Panc1 (cell line): ENCODE measurements at places on chromosomes 5 and 9.

- no peak for DNase-seq
Measured at GRCh38 chr5:170571875-170572852, 68.3 kb downstream of the KCNIP1 start.

- no peak for DNase-seq
Measured at GRCh38 chr5:36364473-36364872, 62.8 kb upstream of the RANBP3L start.

GRCh38 chr9:131969469-131969989 is 110.1 kb downstream of the MED27 start:
- DNase-seq, result no peak

DNA sequence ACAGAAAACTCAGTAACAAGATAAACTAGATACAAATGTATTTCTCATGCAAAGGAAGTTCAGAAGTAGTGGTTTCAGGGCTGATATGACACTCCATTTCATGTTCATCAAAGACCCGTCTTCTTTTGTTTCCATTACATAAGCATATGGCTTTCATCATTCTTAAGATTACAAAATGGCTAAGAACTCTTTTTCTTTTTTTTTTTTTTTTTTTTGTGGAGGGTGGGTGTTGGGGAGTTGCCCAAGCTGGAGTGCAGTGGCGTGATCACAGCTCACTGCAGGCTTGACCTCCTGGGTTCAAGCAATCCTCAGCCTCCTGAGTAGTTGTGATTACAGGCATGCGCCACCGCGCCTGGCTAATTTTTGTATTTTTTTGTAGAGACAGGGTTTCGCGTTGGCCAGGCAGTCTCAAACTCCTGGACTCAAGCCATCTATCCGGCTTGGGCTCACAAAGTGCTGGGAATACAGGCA is 22.0 kb upstream of the PTBP3 start:
- no peak for DNase-seq

- DNase-seq, result no peak
Measured at GRCh38 chr5:172648755-172649154, 7.7 kb downstream of the NEURL1B start.

- no peak for DNase-seq
Measured at GRCh38 chr9:4923580-4924544, 61.2 kb upstream of the JAK2 start.

DNA sequence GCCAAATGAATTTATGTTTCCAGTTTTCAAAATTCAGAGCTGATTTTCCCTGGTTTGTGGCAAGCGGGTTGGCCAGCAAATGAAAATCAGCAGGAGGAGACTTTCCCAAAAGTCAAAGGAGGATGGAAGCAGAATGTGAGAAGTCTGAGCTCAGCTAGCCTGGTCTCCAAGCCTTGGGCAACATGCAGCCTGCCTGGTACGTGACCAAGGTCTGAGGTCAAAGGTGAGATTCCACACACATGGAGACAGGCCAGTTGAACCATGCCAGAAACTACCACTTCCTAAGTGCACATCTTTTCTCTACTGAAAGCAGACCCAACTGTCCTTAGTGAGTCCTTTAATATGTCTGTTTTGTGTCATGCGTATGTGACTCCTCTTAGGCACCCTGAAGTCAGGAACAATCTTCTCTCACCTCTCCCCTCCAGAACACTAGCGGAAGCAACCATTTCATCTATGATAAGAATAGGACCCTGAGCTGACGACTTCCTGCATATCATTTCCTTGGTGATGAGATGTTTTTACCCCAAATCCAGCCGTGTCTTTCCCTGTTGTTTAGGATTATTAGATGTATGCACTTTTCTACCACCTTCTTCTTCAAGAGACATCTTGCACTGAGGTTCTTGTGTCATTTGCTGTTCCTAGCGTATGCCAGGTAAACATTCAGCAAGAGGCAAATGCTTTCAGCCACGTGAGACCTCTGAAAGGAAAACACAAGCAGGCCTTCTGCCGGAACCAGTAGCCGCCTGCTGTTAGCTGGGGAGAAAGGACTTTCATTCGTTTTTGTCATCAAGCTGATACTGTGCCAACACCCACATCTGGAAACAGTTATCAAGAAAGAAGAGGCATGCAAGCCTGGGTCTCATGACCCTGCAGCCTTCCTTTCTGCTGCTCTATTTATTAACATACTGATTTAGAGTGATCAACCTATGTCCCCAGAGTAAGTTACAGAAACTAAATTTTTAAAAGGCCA is 9.7 kb upstream of the TGFBI start:
- DNase-seq, result no peak

DNA sequence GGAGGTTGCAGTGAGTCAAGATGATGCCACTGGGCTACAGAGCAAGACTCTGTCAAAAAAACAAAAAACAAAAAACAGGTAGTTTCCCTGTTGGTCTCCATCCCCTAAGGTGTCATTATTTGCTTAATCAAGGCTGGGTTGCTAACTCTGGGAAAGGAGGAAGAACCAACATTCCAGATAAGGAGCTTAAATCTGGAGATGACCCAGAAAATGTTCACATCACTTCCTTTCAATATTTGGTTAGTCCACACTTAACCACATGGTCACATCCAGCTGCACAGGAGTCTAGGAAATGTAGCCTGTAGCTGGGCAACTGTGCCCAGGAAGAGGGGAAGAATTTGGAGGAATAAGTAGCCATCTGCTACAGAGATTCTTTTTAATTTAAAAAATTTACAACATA is 25.9 kb upstream of the MEGF9 start:
- no peak for DNase-seq

DNA sequence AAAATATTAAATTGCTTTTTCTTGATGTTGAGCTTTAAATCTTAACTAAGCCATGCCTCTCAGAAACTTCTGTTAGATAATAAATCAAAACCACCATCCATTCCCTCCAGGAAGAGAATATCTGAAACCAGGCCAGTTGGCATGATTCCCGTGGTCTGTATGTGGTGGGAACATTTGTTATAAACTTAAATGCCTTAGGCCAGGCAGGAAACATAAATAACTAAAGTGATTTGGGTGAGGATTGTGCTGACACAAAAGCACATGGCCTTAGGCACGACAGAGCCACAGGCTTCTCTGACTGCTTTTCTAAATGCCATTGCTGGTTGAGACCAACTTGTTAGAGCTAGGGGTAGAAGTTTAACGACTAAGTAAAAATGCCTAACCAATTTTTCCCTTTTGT is 255.9 kb downstream of the GABRG2 start:
- no peak for DNase-seq

DNA sequence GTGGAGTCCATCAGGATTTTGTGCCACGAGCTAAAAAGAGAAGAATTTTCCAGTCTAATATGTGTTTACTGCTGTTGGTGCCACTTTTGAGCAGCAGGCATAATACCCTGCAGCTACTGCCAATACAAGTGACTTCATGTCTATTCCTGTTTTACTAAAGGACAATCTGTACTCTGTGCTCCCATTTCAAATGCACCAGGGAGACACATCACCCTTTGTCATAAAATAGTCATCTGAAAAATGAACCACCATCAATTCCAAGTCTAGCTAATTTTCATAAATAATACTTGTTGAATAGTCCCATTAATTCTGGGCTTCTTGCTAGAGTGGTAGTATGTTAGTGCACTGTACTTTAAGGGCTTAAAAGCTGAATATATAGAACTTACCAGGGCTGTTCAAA is 8.9 kb upstream of the PKD2L2 start:
- no peak for DNase-seq

DNA sequence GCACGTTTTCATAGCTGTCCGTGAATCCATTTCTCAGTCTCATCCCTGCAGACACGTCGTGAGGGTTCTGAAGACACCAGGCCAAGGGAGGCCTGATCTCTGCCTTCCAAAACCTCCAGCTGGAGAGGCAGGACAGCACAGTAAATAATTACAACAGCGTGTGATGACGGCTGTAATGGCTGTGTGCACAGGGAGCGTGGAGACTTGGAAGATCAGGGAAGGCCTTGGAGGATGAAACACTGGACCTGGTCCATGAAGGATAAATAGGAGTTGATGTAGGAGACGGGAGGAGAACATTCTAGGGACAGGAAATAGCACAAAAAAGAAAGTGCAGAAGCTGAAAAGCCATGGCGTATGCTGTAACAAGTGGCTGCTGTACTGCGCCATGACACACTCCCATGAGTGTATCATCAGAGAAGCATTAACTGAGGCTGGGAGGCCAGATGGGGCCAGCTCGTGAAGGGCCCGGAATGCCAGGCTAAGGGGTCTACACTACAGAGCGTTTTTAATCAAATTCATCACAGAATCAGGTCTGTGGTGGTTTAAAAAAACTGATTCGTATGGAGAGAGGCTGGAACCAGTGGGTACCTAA is 97.2 kb downstream of the CRB2 start:
- DNase-seq, result no peak

DNA sequence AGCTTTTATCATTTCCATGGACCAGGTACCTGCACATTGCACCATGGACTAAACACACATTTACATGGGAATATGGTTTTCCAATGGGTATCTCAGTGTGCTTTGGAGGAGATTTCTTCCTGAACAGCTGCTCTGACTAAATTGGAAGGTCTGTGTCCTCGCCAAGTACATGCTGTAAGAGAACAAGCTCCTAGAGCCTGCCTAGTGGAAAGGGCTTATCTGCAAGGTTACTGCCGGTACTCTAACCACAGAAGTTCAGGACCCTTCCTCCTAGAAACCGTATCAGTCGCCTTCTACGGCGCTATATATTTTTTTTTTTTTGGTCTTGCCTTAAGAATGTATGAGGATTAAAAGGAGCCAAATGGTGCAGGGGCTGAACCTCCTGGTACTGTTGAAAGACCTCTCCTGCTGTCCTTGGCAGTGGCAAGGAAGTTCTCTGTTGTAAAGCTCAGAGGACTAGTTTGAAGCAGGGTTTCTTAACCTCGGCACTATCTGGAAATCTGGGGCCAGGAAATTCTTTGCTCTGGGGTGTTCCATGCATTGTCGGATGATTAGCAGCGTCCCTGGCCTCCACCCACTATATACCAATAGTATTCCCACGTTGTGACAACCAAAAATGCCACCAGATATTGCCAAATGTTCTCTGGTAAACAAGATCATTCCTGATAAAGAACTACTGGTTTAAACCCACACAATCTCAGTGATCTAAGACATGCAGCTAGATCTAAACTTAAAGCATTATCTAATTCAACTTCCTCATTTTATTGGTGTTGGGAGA is 107.4 kb downstream of the FBXO38 start:
- DNase-seq, result no peak

DNA sequence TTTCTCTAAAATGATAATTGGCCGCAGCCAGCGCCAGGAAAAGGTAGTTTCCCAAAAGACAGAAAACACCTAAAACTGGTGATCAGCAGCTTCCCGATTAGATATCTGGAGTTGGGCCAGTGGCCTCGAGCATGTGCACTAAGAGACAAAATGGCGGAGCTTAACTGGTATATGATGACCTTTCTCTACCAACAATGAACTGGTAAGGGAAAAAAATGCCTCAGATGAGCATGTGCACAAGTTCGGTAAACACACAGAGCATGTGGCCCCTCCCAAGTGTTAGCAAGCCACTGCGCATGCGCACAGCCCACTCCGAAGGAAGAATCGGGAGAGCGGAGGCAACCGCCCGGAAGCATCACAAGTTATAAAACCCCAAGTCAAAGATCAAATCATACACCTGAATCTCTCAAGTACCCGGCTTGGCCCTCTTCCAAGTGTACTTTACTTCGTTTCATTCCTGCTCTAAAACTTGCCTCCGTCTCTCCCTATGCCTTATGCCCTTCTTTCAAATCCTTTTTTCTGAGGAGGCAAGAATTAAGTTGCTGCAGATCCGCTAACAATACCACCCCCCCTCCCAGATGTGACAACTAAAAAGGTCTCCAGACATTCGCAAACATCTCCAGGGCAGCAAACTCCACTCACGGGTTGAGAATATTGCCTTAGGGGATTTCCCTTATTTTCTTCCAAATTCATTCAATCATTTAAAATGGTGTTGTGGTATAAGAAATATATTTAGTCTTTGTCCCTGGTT is 15.0 kb upstream of the PTBP3 start:
- DNase-seq, result no peak

- DNase-seq, result no peak
Measured at GRCh38 chr9:74334271-74334670, 162.9 kb upstream of the RORB start.

DNA sequence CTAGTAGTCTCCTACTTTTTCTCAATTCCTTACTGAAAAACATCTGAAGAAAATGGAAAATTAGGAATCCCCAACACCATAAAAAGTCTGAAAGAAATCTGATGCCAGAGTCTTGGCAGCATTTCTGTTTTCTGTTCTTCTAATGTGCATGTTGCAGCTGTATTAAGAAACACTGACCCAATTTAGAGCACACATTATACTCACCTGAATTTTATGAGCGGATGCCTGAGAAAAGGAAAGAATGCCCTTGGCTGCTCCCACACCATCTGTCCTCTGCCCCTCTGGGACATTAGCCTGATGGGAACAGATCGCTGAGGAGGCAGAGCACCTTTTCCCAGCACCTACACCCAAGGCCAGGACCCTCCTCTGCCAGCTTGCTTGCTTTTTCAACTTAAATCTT is 14.1 kb upstream of the ANP32B start:
- DNase-seq, result no peak

- no peak for DNase-seq
Measured at GRCh38 chr9:137556069-137556838, 4.6 kb downstream of the MRPL41 start.
